Activated T-helper 17 cell treated with anti-CD3 and anti-CD28 coated beads, Interleukin-2, amount 50 U/mL, for 72 hours (primary cell): ENCODE measurements at places on chromosomes 3 and 15.
A peak's percentile ranks its signal among the peaks of the same experiment; 100 is the strongest.

DNA sequence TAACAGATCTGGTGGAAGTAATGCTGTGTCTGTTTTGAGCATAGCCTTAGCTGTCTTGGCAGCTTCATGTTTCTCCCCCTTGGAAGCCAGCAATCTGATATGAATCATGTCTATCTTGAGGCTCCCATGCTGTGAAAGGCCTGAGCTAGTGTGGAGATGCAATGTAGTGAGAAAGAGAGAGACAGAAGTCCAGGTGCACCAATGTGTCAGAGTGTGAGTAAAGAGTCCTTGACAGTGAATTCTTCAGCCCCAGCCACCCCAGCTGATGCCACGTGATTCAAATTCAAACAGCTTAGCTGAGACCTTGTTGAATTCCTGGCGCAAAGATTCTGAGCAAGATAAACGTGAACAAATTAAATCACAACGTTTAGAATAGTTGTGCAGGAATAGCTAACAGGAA lies 704.2 kb downstream of the EDEM1 start:
- no peak overlapping the region for H3K4me3 ChIP-seq
- no peaks in the 10 kb centered on the region for H3K4me1 ChIP-seq
- ATAC-seq = no peak

- no peak for ATAC-seq
- peaks cover 4% of the 10 kb centered on the region for H3K4me1 ChIP-seq
- H3K27me3 ChIP-seq = no peaks in the 10 kb centered on the region
- H3K27ac ChIP-seq = peak overlapping the region; percentile 20
- no peak overlapping the region for H3K4me3 ChIP-seq
These were observed 15.2 kb downstream of the DIS3L start for GRCh38 chr15:66308531-66308930.

DNA sequence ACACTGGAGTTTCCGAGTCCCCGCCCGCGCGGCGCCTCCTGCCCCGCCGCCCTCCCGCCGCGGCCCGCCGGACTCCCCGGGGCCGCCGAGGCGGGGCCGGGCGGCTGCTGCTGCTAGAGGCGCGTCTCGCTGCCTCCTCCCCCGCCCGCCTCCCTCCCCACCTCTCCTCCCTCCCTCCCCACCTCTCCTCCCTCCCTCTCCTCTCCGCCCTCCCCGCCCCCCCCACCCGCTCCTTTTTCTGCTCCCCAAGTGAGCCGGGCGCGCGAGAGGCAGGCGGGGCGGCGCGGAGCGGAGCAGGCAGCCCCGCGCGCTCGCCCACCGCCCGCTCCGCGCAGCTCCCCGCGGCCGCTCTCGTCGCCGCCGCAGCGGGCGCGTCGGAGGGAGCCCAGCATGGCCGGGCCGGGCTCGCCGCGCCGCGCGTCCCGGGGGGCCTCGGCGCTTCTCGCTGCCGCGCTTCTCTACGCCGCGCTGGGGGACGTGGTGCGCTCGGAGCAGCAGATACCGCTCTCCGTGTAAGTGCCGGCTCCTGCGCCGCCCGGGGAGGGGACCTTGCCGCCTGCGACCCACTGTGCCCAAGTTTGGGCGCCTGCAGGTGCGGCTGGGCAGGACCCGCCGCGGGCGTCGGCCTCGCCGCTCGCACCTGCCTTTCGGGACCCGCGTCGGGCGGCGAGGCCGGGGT lies at the start of gene CACNA2D3:
Gene CACNA2D3, plus strand, starts transcription at position 229 of the 679 bp plus-strand sequence.
- H3K27ac ChIP-seq = no peak within 1 kb of the TSS
- H3K27me3 ChIP-seq = peaks cover 33% of the 10 kb centered on the region
- no peaks in the 10 kb centered on the region for H3K36me3 ChIP-seq
- peak within 1 kb of the TSS; percentile 6 for H3K4me3 ChIP-seq
- no peaks in the 10 kb centered on the region for H3K4me1 ChIP-seq
- ATAC-seq = no peak

- peaks cover 5% of the 10 kb centered on the region for H3K4me1 ChIP-seq
- H3K36me3 ChIP-seq = peaks cover 4% of the 10 kb centered on the region
- no peaks in the 10 kb centered on the region for H3K27me3 ChIP-seq
- no peak overlapping the region for H3K4me3 ChIP-seq
- H3K27ac ChIP-seq = no peak overlapping the region
These were observed 49.2 kb downstream of the ARHGAP11B start for GRCh38 chr15:30675126-30675525.

DNA sequence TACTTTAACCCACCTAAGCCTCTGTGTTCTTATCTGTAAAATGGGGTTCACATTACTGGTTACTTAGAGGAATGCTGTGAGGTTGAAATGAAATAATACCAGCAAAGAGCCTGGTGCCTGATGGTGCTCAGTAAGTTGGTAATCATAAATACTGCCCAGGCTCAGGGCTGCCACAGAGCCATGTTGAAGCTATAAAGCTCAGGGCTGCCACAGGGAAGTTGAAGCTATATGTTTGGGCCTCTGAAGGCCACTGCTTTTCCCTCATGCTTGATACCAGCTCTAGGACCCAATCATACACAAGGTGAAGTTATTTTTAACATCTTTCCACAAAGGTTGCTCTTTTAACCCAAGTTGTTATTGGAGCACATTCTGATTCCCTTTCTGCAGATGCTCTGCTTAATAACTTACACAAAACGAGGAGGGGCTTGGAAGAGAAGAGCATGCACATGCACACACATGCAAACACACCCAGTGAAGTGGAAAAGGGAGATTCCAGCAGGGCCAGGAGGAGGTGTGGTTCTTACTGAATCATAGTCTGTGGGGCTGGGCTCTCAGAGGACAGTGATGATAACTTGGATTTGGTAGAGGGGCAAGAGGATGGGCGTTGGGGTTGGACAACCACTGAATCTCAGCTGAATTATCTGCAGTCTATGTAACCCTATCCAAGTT lies 17.4 kb downstream of the PARP14 start:
- H3K27me3 ChIP-seq = no peaks in the 10 kb centered on the region
- H3K4me1 ChIP-seq = peaks cover 18% of the 10 kb centered on the region
- H3K36me3 ChIP-seq = peaks cover 98% of the 10 kb centered on the region
- ATAC-seq = no peak
- peak overlapping the region; percentile 20 for H3K27ac ChIP-seq

GRCh38 chr3:142999881-143000280 lies 1.5 kb upstream of the U2SURP start:
- H3K4me1 ChIP-seq = peaks cover 19% of the 10 kb centered on the region
- H3K4me3 ChIP-seq = peak overlapping the region; percentile 93
- no peaks in the 10 kb centered on the region for H3K27me3 ChIP-seq
- peak overlapping the region; percentile 96 for H3K27ac ChIP-seq
